ENCODE measurements at places on chromosomes 11 and 22.

DNA sequence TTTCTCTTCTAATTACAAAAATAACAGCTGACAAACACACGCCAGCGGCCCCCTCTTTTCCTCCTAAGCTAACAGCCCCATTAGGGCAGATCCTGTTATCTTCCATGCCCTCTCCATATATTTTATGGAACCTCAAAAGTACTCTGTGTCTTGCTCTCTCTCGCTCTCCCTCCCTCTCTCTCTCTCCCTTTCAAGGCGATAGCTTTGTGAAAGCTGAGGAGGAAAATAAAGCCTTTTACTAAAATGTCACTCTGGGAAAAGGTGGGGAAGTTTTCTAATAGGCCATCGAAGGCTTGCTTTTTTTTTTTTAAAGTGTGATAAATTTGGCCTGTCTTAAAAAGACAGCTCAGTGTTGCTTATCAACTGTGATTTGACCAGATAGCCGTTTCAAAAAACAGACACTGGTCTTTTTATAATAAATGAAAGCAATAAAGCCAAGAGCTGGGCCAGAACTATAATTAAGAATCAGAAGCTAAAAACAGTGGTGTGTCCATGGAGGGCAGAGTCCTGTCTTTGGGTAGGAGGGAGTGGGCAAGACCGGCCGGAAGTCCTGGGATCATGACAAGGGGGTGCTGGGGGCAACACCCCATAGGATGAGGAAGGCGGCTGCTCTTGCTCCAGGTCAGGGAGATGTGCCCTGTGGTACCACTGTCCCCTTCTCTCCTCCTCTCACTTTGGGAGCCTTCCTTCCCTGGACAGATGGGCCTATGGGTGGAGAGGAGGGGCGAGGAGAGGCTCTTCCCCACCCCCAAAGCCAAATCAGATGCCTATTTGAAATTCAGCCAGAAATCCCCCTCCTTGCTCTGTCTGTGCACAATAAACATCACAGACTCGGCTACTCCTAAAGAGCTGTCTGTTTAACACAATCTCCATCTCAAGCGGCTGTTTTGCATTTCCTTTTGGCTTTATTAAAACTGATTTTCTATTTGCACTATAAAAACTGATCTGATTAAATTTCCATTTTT lies 267.2 kb downstream of the BUD13 start:
- DNase-seq: no peak

- DNase-seq: no peak
Measured at GRCh38 chr11:126338346-126339055, 17.0 kb upstream of the ST3GAL4 start.

GRCh38 chr11:61125310-61125684 lies 23.0 kb downstream of the CD5 start:
- DNase-seq: no peak

- no peak for DNase-seq
Measured at GRCh38 chr11:100631316-100631715, 55.8 kb upstream of the ARHGAP42 start.

GRCh38 chr22:28909375-28909774 lies 26.0 kb downstream of the ZNRF3 start:
- DNase-seq: no peak

DNA sequence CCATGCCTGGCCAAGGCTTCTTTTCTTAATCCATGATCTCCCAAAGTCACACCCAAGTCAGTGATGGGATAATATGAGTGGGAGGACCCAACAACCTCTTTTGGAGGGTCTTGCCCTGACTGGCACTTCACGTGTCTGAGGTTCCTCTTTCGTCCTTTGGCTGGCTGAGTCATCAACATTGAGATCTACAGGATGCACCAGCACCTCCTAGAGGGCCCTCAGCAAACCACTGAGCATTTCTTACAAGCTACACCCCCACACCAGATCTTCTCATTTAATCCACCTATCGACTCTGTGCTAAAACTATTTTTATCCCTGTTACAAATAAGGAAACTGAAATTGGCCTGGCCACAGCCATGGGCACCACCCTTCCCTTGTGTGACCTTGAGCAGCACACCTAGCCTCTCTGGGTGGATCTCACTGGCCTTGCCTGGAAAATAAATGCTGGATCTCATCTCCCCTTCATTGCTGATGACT lies 63.4 kb downstream of the FLI1 start:
- DNase-seq: no peak

DNA sequence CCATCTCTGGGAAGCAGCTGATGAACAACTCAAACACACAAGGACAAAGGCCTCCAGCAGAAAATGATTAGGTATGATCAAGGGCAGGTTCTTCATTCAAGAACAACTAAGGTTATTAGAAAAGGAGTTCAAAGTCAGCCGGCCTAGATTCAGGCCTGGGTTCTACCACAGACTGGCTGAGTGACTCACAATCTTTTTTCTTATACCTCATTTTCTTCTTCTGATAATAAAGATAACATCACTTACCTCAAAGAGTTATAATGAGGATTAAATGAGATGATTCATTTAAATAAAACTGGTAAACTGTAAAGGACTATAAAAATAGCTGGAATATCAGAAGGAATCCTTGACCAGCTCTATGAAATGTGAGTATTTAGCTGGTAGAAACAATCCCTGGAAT lies 49.3 kb upstream of the PPP2R1B start:
- DNase-seq: no peak

- DNase-seq: no peak
Measured at GRCh38 chr11:128629516-128630106, 42.3 kb upstream of the ETS1 start.
